ENCODE measurements at places on chromosomes 2 and 18. TPM values are rescaled to one million over a fixed set of nuclear protein-coding genes. Genes with fewer than 3 reads are reported as not detected.

Gene TRABD2A
- total RNA-seq: 6.3 TPM

GRCh38 chr18:50870138-50870845 lies 8.6 kb upstream of the ME2 start:
- H3K36me3 ChIP-seq: no peaks in the 10 kb centered on the region
- DNase-seq: no peak
- H3K27me3 ChIP-seq: no peaks in the 10 kb centered on the region
- no peak overlapping the region for H3K4me3 ChIP-seq
- no peak overlapping the region for H3K27ac ChIP-seq
- H3K4me1 ChIP-seq: no peaks in the 10 kb centered on the region

DNA sequence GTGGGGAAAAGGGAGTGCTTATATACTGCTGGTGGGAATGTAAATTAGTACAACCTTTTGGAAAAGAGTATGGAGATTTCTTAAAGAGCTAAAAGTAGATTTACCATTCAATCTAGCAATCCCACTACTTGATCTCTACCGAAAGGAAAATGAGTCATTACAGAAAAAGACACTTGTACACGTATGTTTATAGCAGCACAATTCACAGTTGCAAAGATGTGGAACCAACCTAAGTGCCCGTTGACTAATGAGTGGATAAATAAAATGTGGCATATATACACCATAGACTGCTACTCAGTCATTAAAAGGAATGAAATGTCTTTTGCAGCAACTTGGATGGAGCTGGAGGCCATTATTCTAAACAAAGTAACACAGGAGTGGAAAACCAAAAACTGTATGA lies 29.5 kb downstream of the FLACC1 start:
- no peaks in the 10 kb centered on the region for H3K27me3 ChIP-seq
- H3K36me3 ChIP-seq: no peaks in the 10 kb centered on the region
- H3K4me3 ChIP-seq: no peak overlapping the region

GRCh38 chr2:179252423-179252822 lies 12.2 kb downstream of the SESTD1 start:
- H3K36me3 ChIP-seq: no peaks in the 10 kb centered on the region
- DNase-seq: no peak
- no peak overlapping the region for H3K27ac ChIP-seq

- H3K27ac ChIP-seq: no peak overlapping the region
- no peaks in the 10 kb centered on the region for H3K36me3 ChIP-seq
- H3K4me3 ChIP-seq: no peak overlapping the region
- no peak for DNase-seq
- H3K4me1 ChIP-seq: no peaks in the 10 kb centered on the region
Measured at GRCh38 chr2:32688541-32688940, 60.7 kb downstream of the TTC27 start.

DNA sequence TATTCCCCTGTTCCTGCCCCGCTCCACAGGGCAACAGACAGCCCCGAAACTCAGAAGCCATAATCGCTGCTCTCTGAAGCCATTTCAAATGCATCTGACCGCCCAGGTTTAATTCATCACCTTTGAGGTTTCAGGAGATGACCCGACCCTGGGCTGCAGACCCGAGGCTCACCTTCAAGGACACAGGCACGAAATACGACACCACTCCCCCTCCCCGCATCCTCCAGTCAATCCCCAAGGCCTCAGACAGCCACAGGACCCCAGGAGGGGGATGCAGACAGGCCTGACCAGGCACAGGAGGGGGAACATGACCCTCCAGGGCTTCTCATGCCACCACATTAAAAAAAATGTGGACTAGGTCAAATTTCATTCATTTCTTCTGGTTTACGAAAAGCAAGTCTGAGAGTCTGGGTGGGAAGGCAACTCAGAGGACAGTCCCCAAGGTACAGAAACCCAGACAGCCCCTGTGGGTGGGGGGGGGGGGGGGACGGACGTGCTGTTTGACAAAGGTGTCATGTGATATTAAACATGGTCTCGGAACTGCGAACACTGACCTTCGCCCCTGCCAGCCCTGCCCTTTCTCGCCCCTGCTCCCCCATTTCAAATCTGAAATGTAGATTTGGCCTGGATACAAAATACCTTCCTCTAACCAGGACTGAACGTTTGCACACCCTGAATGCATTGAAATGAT lies 142.9 kb downstream of the BCL11A start:
- H3K4me3 ChIP-seq: no peak overlapping the region
- H3K4me1 ChIP-seq: no peaks in the 10 kb centered on the region
- H3K27ac ChIP-seq: no peak overlapping the region
- H3K36me3 ChIP-seq: no peaks in the 10 kb centered on the region

GRCh38 chr2:60780721-60781120 lies 24.7 kb downstream of the PAPOLG start:
- no peaks in the 10 kb centered on the region for H3K27me3 ChIP-seq
- DNase-seq: no peak
- no peaks in the 10 kb centered on the region for H3K4me1 ChIP-seq
- no peak overlapping the region for H3K4me3 ChIP-seq
- no peak overlapping the region for H3K27ac ChIP-seq
